ENCODE measurements at places on chromosomes 2 and 18.

GRCh38 chr2:43020990-43021669 lies 205.3 kb downstream of the ZFP36L2 start:
- DNase-seq: no peak

DNA sequence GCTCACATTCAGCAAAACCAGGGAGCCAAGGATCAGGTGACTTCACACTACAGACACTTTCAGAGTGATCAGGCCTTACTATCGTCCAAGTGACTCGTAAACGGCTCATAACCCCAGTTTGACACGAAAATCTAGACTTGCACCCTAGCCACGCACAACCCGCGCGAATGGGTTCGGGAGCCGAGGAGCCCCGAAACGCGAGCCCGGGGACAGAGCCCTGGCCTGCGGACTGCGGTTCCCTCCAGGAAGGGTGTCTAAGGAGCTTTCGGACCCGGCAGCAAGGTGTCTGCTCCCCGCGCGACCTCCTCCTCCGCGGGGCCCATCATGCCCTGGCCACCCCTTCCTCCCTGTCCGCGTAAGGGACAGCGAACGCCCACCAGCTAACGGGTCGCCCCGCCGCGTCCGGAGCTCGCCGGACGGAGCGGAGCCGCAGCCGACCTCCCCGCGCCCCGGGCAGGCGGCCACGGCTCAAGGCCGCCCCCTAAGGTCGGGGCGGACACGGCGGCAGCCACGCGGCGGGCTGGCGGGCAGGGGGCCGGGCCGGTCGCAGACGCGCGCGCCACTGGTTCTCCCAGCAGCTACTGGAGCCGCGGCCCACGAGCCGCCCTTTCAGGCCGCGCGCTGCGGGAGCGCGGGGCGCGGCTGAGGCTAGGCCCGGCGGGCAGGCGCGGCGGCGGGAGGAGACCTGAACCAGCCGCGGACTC lies 575 bp downstream of the ATL2 start:
- no peak for DNase-seq

- no peak for DNase-seq
Measured at GRCh38 chr2:22690096-22690495, 694.9 kb upstream of the KLHL29 start.

GRCh38 chr18:23585007-23585871 lies 1.1 kb downstream of the NPC1 start:
- no peak for DNase-seq

All from keratinocyte (primary cell).